ENCODE measurements at places on chromosomes 7 and 10. TPM values are rescaled to one million over a fixed set of nuclear protein-coding genes. Genes with fewer than 3 reads are reported as not detected.

GRCh38 chr7:80017101-80017698, 117.4 kb upstream of the GNAI1 start:
- no peak overlapping the region for H3K4me3 ChIP-seq
- no peaks in the 10 kb centered on the region for H3K36me3 ChIP-seq
- no peak overlapping the region for H3K27ac ChIP-seq
- no peaks in the 10 kb centered on the region for H3K27me3 ChIP-seq
- DNase-seq = no peak
- no peaks in the 10 kb centered on the region for H3K4me1 ChIP-seq

GRCh38 chr7:81534996-81535395, 234.9 kb downstream of the HGF start:
- H3K27ac ChIP-seq = no peak overlapping the region
- no peaks in the 10 kb centered on the region for H3K27me3 ChIP-seq
- no peak for DNase-seq
- no peaks in the 10 kb centered on the region for H3K4me1 ChIP-seq

CYP2C19 gene
- total RNA-seq = not detected

GRCh38 chr10:48514255-48514654, 90.6 kb downstream of the ARHGAP22 start:
- H3K4me1 ChIP-seq = no peaks in the 10 kb centered on the region
- no peak overlapping the region for H3K4me3 ChIP-seq
- no peak overlapping the region for H3K27ac ChIP-seq

C10orf105 gene
- 0.48 TPM for total RNA-seq

DNA sequence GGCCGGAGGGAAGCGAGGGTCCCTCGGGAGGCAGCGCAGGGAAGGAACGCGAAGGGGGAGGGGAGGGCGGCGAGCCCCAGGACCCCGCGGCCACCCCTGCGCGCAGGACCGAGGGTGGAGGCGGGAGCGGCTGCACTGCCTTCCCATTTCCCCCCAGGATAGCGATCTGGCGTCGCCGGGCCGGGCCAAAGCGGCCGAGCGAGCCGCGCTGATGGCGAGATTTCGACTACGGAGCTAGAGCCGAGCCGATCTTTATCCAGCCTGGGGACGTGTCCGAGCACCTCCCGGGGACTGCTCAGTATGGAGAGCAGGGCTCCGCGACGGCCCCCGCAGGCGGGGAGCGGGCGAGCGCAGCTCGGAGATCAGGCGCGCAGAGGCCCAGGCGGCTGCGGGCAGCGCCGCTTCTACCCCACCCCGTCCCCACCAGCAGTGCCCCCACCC, 590 bp upstream of the CRTAC1 start:
- H3K4me3 ChIP-seq = no peak overlapping the region
- H3K36me3 ChIP-seq = no peaks in the 10 kb centered on the region
- no peak for DNase-seq
- H3K27me3 ChIP-seq = peaks cover 25% of the 10 kb centered on the region

DNA sequence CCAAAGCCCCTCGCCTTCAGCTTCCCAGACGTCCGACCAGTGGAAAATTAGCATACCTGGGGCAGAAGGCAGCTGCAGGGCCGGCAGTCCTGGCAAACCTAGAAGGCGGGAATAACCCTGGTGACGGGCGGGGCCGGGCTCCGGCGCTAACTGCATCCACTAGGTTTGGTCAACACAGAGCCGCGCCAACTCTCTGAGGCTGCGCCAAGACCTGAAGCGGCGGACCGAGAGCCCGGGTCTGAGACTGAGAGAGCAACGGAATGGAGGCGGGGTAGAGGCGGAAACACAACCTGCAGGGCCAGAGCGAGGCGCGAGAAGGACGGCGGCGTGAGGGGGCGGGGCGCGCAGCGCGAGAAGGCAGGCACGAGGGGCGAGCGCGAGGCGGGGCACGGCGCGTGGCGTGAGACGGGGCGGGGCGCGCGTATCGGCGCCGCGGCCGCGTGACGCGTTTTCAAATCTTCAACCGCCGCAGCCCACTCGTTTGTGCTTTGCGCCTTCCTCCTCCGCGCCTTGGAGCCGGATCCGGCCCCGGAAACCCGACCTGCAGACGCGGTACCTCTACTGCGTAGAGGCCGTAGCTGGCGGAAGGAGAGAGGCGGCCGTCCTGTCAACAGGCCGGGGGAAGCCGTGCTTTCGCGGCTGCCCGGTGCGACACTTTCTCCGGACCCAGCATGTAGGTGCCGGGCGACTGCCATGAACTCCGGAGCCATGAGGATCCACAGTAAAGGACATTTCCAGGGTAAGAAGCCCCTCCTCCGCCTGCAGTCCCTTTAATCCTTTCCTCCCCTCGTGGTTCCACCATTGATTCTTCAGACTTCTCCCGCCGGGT, at the start of the genes DBF4 and SLC25A40:
Gene DBF4 (plus strand): TSS at position 454 of the 829 bp plus-strand sequence. CDS start 240 bp downstream, at position 694.
Gene SLC25A40 (minus strand): TSS at position 321 of the 829 bp plus-strand sequence. CDS start 17,633 bp downstream, outside the sequence.
- H3K4me1 ChIP-seq = no peaks in the 10 kb centered on the region
- H3K27ac ChIP-seq = peak within 1 kb of the TSS; percentile 87
- peak within 1 kb of the TSS; percentile 85 for H3K4me3 ChIP-seq

DNA sequence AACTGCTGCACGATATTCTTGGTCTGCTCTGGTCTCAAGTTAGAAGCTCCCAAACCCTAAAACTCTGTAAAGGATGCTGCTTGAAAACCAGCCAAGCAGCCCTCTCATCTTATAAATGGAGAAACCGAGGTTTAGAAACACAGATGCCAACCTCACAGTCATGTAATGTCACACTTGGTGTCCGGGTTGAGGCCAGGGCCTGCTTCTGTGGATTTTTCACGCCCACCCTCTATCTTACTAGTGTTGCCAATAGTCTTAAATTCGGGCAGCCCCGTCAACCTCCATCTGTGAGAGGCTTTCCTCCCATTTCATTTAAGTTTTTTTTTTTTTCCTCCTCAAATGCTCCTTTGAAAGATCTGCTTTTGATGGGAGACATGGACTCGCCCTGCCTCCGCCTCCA, 28.9 kb downstream of the PLPP4 start:
- no peaks in the 10 kb centered on the region for H3K4me1 ChIP-seq
- DNase-seq = no peak
- H3K27me3 ChIP-seq = no peaks in the 10 kb centered on the region
- no peaks in the 10 kb centered on the region for H3K36me3 ChIP-seq

DNA sequence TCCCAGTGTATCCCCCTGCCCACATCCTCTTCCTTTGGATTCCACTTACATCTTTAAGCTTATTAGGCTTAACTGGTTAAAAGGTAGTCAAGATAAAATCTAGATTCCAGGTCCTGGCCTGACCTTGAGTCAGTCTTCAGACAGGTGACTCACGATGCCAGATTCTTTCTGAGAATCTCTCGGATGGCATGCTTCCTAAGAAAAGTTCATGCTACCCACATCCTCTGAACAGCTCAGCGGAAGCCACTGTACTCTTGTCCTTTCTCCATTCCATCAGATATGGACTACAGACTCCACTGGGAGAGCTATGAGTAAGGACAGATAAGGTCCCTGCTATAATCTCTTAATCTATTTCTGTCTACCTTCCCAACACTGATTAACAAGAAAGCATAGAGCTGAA, 43.4 kb downstream of the DNMBP start:
- no peak overlapping the region for H3K4me3 ChIP-seq
- H3K4me1 ChIP-seq = peaks cover 26% of the 10 kb centered on the region
- no peaks in the 10 kb centered on the region for H3K27me3 ChIP-seq
- peaks cover 28% of the 10 kb centered on the region for H3K36me3 ChIP-seq
- no peak overlapping the region for H3K27ac ChIP-seq
- no peak for DNase-seq

GRCh38 chr7:79789584-79790345, 336.3 kb upstream of the MAGI2 start:
- H3K27ac ChIP-seq = no peak overlapping the region
- DNase-seq = no peak
- no peak overlapping the region for H3K4me3 ChIP-seq
- H3K36me3 ChIP-seq = no peaks in the 10 kb centered on the region
- H3K27me3 ChIP-seq = peaks cover 6% of the 10 kb centered on the region

AKR1C2 gene
- total RNA-seq = 6.6 TPM

NAT16 gene
- not detected for total RNA-seq

DNA sequence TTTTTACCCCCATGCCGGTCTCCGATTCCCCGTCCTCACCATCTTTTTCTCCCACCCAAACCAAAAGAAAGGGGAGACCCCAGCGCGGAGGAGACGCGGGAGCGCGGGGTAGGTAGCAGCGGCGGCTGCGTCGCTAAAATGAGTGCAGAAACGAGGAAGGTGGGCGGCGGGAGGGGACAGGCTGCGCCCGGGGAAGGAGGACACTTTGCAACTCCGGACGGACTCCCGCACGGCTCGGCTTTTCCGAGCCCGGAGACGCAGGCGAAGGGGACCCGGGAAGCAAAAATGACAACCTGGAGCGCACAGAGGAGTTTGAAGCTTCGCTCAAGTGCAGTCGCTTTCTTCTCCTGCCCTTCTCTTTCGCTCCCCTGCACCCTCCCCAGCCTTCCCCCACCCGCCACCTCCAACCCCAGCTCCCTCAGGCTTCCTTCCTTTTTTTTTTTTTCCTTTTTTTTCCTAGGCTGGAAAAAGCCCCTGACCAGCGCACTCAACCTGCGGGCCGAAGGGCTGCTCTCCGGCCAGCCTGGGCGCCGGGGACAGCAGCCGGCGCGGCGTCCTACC, 453 bp downstream of the SFMBT2 start:
- peak overlapping the region; percentile 57 for H3K4me3 ChIP-seq
- H3K4me1 ChIP-seq = peaks cover 30% of the 10 kb centered on the region
- peak overlapping the region; percentile 84 for H3K27ac ChIP-seq
- no peak for DNase-seq
- H3K36me3 ChIP-seq = no peaks in the 10 kb centered on the region
- peaks cover 8% of the 10 kb centered on the region for H3K27me3 ChIP-seq

DNA sequence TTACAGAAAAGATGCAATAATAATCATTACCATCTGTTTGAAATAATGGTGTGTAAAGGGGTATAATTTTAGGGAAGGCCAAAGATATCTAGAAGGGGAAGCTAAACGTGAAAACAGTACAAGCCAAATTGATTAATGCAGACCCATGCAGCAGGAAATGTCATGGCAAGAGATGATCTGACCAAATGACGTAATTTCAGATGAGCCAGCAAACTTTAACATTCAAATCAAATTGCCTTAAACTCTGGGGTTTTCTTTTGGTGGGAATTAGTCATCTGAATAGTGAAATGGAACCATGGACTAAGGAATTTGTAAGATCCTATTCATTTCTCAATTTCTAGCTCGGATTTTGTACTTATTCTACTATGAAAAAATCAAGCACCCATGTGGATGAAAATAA, 21.4 kb upstream of the SCIN start:
- no peak overlapping the region for H3K4me3 ChIP-seq
- DNase-seq = no peak
- no peaks in the 10 kb centered on the region for H3K4me1 ChIP-seq
- no peaks in the 10 kb centered on the region for H3K36me3 ChIP-seq

AGAP5 gene
- 4.8 TPM for total RNA-seq

TRIM50 gene
- total RNA-seq = 1.6 TPM

NRCAM gene
- total RNA-seq = 73.2 TPM

HKDC1 gene
- total RNA-seq = under 0.01 TPM

CNPY1 gene
- total RNA-seq = not detected

DNA sequence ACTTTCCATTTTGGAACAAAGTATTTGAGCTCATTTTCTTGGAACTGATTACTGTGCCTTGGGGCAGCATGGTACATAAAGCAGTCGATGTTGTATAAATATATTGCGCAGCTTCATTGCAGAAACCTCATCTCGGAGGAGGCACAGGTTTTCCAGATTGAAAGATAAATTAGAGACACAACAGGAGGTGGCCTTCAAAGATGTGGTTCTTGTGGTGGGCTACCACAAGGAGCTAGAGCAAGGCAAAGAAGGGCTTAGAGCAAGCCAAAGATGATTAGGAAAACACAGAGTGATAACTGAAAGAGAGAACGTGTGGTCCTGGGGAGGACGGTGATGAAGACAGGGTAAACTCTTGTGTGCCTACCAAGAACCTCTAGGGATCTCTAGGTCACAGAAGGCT, 169.1 kb upstream of the TNS3 start:
- H3K27me3 ChIP-seq = no peaks in the 10 kb centered on the region
- no peak overlapping the region for H3K27ac ChIP-seq
- H3K4me3 ChIP-seq = no peak overlapping the region
- H3K4me1 ChIP-seq = no peaks in the 10 kb centered on the region
- DNase-seq = no peak

- DNase-seq = no peak
- H3K4me1 ChIP-seq = no peaks in the 10 kb centered on the region
- H3K27ac ChIP-seq = no peak overlapping the region
- H3K27me3 ChIP-seq = no peaks in the 10 kb centered on the region
- no peak overlapping the region for H3K4me3 ChIP-seq
Measured at GRCh38 chr10:112587729-112588128, 140.7 kb downstream of the VTI1A start.

GRCh38 chr10:118585234-118585633, 10.2 kb downstream of the PRLHR start:
- no peak overlapping the region for H3K27ac ChIP-seq
- H3K4me1 ChIP-seq = no peaks in the 10 kb centered on the region
- H3K36me3 ChIP-seq = no peaks in the 10 kb centered on the region
- peaks cover 6% of the 10 kb centered on the region for H3K27me3 ChIP-seq

DNA sequence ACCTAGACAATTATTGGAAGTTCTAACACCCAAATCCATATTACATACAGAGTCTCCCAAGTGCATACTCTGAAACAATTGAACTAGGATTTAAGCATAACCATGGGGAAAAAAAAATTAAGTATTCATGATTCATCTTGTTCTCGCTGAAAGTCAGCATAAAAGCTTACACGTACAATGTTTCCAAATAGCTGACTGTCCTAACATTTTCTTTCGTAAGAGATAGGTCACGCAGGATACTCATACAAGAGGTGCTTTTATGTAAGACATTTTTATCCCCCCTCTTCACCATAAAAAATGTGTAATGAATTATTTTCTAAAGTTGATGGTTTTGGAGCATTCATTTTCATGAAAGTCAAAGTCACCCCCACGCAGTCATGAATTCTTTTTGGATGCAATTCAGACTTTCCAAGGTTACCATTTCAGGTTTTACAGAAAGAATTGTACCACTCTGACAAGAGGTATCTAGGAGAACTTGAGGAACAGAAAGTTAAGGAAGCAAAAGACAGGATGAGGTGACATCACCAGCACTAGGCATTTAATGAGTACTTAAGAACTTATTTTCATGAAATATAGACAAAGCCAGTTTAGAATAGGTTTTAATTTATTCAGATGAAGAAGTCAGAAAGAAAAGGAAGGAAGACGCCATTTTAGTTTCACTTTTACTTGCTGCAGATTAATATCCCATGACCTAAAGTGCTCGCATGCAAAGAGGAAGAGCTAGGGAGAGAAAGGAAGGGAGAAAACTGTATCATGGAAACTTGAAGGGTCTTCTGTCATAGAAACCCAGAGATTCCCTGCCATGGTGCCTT, 55.8 kb downstream of the TMEM26 start:
- H3K4me1 ChIP-seq = peaks cover 13% of the 10 kb centered on the region
- H3K4me3 ChIP-seq = peak overlapping the region; percentile 44
- no peak for DNase-seq
- H3K27ac ChIP-seq = peak overlapping the region; percentile 72
- H3K27me3 ChIP-seq = no peaks in the 10 kb centered on the region

CUEDC2 gene
- total RNA-seq = 93.6 TPM
